NT2/D1 (cell line): ENCODE measurements at places on chromosomes 3 and 15.

- DNase-seq, result no peak
Measured at GRCh38 chr15:82646250-82647044, 716 bp downstream of the CPEB1 start.

GRCh38 chr3:18656410-18656809 lies 231.3 kb upstream of the SATB1 start:
- DNase-seq, result no peak

DNA sequence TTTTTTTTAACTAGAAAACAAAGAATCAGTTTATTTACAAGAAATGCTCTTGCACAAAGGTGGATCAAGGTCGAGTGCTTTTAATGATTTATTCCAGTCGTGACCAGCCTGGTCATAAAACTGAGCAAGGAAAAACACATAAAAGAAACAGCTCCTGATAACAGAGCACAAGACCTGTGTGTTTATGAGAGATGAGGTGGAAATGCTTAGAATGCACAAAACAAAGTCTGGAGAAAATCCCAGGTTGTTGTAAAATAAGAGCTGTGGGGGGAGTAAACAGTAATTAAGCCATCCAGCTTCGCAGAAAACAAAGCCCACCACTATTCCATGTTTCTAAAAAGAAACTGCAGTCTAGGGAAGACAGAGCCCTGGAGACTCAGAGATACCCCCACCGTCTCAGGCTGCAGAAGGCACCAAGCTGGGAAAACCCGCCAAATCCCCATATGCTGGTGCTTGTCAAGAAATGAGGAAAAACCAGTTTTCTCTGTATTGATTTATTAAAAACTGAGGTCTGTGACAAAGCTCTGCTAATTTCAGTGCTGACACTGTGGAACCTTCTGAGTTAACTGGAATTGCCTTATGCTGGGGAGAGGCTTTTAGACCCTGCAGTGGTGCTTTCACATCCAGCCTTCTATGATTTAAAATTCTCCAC lies 139.3 kb downstream of the ADAMTS17 start:
- DNase-seq, result no peak

GRCh38 chr15:88334436-88334835 lies 77.9 kb upstream of the NTRK3 start:
- DNase-seq, result no peak

GRCh38 chr3:15750143-15750542 lies 47.6 kb downstream of the ANKRD28 start:
- DNase-seq, result no peak

- peak; percentile 44 for DNase-seq
Measured at GRCh38 chr15:52295421-52296001, at the start of gene MYO5C. TSS of gene MYO5C (minus strand) at chr15:52295804. CDS start at chr15:52295636, 168 bp downstream.

GRCh38 chr15:69491038-69491505 lies 38.5 kb downstream of the RPLP1 start:
- DNase-seq, result no peak

DNA sequence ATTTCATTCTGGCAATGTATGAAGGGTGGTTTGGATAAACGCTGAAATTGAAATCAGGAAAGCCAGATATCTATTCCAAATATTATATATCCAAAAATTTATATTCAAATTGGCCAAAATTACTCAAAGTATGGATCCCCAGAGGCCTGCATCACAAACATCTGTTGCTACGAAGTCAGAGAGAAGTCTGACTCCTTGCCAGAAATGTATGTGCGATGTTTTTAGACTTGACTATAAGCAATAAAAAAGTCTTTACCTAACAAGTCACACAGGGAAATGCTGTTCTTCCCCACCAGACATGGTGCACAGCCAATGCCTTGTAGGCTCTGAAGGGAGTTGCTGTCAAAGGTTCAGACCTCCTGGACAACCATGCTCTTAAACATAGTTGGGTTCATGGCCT lies 533.1 kb downstream of the OTOL1 start:
- DNase-seq, result no peak

GRCh38 chr15:66880380-66881155 lies 178.5 kb downstream of the SMAD6 start:
- no peak for DNase-seq

DNA sequence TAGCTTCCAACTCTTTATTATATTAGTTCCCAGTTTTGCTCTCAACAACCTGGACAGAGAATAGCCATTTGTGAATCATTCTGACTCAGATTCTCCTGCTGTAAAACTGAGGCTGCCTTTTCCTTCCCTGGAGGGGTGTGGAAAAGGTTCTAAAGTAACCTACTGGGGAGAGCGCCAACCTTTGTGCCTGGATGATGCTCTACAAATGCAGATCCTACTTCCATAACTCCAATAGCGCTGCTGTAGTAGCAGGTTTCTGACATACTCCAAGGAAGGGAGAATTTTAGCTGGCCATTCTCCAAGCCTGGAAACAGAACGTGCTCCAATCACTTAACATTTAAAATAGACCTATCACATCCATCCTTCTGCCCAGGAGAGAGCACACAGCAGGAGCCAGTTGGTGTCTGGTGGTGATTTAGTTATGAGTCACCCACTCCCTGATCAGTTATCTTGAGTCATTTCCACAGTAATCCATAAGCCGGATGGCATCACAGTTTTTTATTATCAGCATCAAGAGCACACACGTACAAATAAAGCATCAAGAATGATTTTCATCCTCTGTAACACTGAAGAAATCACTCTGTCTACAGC lies 38.3 kb downstream of the MYH15 start:
- no peak for DNase-seq

GRCh38 chr3:131053043-131053859 lies 26.6 kb downstream of the NEK11 start:
- no peak for DNase-seq
